ENCODE measurements at places on chromosomes 11 and 22.

GRCh38 chr11:64925536-64926436 lies 1.3 kb downstream of the PPP2R5B start:
- DNase-seq: no peak

DNA sequence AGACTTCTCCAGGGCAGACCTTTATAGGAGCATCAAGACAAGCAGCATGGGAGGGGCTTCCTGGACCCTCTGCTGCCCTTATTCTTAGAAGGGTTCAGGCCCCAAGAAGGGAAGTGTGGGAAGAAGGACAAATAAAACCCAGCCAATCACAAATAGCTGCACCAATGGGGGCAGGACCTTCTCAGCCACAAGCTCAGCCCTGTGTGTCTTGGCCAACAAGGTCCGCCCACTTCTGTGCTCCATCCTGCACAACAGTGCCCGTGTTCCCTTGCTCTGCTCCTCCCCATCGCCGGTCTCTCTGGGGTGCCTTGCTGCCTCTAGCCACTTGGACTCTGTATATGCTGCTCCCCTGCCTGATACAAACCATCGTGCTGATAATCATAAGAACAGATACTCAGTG lies 86.1 kb downstream of the NAT10 start:
- no peak for DNase-seq

GRCh38 chr22:38352436-38352835 lies 35.2 kb upstream of the CSNK1E start:
- DNase-seq: no peak

DNA sequence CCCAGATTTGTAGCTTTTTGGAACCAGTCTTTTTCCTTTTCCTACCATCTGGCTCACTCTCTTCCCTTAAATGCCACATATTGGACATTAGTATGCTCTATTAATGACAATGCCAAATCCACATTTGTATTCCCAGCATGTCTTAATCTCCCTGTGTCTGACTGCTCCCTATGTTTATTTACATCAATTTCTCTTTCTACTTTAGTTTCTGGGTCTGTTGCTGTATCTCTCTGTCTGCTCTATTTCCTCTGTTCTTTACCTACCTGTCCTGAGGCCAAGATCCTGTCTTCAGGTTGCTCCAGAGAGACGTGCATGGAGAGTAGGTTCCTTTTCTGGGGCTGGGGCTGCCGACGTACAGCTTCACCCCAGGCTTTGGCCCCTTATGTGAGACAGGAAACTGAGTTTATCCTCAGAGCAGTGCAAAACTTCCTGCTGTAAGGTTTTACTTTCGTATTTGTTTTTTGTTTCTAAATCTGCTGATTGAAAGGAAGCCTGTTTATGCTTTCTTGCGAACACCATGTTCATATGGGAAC lies 25.6 kb downstream of the OR2AG2 start:
- DNase-seq: peak; percentile 60

- DNase-seq: no peak
Observed at GRCh38 chr22:31954535-31955523, 10.5 kb downstream of the YWHAH start.

- DNase-seq: no peak
Observed at GRCh38 chr22:49657974-49658590, 169.6 kb downstream of the BRD1 start.

All from activated CD4-positive, alpha-beta T cell treated with anti-CD3 and anti-CD28 coated beads, Interleukin-2, amount 10 ng/mL, durations not matched to agents 7 days and 5 days (primary cell).